ENCODE measurements at places on chromosomes 3 and 15.

- DNase-seq: no peak
Measured at GRCh38 chr15:88609344-88610090, 11.6 kb upstream of the AEN start.

DNA sequence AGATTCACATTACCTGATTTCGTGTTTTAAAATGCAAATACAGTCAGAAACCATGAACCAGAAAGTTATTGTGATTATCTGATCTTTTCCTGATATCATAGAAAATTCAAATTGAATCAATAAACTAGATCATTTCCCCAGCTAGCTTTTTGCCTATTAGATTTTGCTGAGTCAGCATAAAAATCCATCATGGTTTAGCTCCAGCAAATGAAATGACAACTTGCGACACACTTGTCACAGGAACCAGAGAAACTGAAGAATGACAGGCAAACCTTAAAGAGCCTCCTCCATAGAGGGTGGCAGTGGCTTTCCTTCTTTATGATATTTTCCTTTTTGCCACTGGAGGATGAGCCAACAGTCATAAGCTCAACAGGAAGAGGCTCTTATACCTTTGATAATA lies 30.6 kb upstream of the TMEM108 start:
- no peak for DNase-seq

GRCh38 chr15:69729167-69729748 lies 276.6 kb downstream of the RPLP1 start:
- DNase-seq: no peak

GRCh38 chr3:86845726-86846125 lies 145.2 kb downstream of the VGLL3 start:
- DNase-seq: no peak

DNA sequence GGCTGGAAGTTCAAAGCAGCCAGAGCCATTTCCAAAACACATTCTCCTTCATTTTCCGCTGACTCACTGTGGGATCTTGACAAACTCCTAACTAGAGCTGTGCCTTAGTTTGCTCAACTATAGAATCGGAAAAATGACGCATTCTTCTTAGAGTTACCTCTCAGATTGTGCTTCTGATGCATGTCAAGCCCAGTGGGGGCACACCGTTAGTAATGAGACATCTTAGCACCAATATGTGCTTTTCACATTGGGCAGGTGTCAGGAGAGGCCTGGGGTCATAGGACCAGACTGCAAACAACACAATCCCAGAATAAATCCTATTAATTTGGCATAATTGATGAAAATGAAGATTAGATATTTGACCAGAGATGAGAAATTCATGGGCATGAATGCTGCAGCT lies 71.3 kb upstream of the UBE3A start:
- no peak for DNase-seq

DNA sequence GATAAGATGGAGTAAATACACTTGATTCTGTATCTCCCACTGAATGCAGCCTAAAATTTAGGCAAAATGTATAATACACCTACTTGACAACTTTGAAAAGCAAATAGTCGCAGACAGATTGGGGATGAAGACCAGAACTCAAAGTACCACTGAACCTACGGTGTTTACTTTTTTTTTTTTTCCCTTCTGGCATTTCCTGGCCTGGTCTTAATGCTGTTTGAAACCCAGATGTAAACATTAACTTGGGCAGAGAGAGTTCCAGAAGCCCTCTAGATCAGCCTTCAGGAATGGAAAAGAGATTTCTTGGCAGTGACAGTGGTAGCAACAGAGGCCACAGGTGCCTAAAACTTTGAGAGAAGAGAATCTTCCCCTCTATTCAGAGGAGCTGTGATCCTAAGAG lies 27.8 kb downstream of the ALPK3 start:
- no peak for DNase-seq

GRCh38 chr3:190014940-190015339 lies 105.8 kb downstream of the P3H2 start:
- DNase-seq: no peak

GRCh38 chr3:181040030-181040429 lies 50.5 kb upstream of the DNAJC19 start:
- DNase-seq: no peak

DNA sequence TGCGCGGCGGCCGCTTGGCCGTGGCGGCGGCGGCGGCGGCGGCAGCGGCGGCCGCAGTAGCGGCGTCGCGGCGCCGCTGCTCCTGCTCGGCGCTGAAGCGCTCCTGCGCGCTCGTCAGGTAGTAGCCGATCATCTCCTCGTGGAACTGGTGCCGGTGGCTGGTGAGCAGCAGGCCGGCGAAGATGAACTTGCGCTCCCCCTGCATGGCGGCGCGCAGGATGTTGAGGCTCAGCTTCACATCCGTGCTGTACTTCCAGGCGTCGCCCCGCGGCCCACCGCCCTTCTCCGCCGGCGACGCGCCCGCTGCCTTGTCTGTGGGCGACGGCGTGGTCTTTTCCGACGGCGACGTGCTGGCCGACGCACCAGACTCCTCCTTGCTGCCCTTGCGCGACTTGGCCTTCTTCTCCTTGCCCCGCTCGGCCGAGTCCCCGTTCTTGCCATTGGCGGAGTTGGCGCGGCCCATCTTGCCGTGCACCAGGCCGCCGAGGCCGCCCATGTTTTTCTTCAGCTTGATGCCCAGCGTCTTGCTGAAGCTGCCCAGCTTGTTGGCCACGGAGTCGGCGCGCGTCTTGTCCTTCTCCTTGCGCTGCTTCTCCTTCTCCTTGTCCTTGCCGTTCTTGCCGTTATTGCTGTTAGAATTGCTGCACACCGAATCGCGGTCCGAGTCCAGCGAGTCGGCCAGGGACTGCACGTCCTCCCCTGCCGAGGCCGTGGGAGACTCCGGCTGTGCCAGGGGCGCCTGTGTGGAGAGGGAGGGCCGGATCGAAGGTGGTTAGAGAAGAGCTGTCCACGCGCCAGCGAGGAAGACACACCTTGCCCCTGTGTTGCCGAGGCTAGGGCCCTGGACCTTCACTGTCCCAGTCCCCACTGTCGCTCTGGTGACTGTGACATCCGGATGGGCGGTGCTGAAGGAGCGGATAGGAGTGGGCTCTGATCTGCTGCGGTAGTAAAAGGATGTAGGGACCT lies 157.6 kb downstream of the KLF13 start:
- DNase-seq: no peak

DNA sequence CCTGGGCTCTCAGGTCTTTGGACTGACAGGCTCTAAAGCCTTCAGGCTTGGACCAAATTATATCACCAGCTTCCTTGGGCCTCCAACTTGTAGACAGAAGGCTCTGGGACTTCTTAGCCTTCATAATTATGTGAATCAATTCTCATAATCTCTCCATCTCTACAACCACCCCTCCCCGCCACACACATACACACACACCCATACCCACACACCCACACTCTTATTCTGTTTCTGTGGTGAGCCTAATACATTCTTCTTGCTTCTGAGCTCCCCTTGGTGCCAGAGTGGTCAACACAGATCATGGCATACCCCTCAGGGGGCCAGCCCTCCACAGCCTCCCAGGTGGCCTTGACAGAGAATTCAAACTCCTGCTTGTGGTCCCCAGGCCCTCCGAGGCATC lies 5.6 kb upstream of the NUP210 start:
- DNase-seq: no peak

DNA sequence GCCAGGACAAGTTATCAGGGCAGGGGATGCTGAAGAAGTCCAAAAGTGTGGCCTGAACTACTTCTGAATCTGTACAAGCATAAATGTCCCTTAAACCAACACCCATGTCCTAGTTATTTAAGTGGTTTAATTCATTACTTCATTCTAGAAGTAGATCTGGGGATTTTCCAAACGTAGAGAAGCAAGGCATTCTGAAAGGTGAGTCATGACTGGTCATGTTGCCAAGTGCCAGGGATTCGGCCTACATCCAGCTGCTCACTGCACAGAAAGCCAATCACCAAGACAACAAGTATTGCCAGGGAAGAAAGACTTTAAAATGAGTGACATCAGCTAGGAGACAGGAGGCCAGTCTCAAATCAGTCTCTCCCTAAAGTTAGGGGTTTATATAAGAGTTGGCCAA lies 396.6 kb downstream of the GABRB3 start:
- DNase-seq: no peak

- DNase-seq: peak; percentile 31
Measured at GRCh38 chr3:124033360-124034015, 41.6 kb upstream of the ROPN1 start.

GRCh38 chr3:54593653-54594052 lies 334.2 kb downstream of the LRTM1 start:
- no peak for DNase-seq

GRCh38 chr15:36291501-36291900 lies 287.9 kb upstream of the CDIN1 start:
- DNase-seq: no peak

DNA sequence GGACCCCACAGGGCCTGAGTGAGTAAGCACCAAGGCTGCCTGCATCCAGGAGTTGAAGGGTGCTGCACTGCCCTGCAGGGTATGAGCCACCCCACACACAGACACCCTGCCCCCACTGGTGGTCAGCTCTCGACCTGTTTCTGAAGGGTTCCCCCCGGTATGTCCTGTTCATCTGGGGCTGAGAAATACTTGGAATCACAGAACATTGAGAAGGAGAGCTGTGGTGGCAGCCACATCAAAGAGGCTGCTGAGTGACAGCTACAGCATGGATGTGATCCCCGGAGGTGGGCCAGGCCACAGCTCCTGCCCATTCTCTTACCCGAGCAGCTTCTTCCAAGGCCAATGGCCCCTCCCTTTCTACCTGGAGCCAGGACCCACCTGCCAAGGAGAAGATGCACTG lies 66.4 kb upstream of the PLXNA1 start:
- DNase-seq: no peak

DNA sequence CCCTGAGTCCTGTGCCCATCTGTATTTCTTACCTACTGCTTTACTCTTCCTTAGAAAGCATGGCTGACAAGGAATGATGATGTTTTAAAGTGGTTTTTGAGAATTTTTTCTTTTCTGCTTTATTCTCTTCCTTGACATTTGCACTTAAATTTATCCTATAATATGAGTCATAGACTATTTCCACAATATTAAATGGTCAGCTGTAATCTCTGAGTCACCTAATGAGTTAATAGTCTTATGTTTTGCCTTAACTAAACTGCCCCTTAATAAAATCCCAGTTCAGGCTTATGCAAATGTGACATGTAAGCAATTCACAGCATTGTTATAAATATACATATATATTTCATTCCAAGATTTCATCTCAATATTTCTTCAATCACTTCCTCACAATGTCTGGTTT lies 23.8 kb downstream of the MEIS2 start:
- peak; percentile 33 for DNase-seq

DNA sequence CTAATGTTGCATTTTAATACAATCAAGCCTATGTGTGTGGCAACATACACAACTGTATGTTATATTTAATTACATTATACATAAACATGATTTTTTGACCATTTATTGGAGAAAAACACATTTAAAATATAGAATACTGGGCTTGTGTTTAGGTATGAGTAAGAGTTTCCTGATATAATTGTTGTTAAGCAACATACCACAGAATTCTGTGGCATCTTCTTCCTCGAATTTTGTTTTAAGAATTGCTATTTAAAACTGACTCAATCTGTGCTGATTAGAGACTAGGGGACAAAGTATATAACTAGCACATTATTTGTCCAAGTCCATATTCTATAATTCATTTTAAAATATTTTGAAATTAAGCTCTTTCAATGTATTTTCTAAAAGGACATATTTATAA lies 376.8 kb upstream of the THBS1 start:
- DNase-seq: peak; percentile 67

- DNase-seq: no peak
Measured at GRCh38 chr15:55518641-55519040, 10.6 kb upstream of the DNAAF4 start.

GRCh38 chr3:108835101-108835500 lies 12.5 kb downstream of the TRAT1 start:
- no peak for DNase-seq

GRCh38 chr3:74920721-74921350 lies 306.4 kb upstream of the CNTN3 start:
- DNase-seq: peak; percentile 84

DNA sequence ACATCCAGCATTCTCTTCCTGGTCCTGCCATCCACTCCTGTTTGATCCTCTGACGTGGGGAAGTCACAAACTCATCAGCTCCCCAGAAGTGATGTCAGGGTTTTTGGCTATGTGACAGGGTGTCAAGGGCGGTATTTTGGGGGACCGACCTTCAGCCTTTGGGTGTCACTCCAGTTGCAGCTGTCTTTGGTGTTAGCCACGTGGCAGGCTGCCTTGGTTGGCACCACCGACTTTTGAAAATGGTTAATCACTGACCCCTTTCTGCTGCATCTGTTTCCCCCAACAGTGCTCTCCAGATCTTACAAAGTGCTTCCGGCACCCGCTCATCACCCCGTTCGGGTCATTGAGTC lies 86.6 kb downstream of the TRAK1 start:
- no peak for DNase-seq

- DNase-seq: no peak
Measured at GRCh38 chr3:149188494-149188893, 33.1 kb downstream of the CP start.

DNA sequence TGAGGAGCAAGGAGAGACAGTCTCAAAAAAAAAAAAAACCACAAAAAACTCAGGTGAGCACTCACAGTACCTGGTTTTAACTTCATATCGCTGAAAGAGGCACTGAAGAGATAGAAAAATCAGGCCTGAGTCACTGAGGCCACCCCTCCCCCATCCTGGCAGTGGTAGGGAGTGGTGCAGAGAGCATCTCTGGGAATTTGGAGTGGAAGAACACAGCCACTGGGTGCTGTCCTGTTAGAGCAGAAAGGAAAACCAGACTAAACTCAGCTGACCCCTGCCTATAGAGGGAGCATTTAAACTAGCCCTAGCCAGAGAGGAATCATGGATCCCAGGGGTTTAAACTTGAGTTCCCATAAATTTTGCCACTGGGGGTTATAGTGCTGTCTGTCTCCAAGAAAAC lies 22.2 kb upstream of the DNAJC13 start:
- no peak for DNase-seq

- DNase-seq: no peak
Measured at GRCh38 chr3:150682279-150682678, 21.4 kb downstream of the ERICH6 start.

DNA sequence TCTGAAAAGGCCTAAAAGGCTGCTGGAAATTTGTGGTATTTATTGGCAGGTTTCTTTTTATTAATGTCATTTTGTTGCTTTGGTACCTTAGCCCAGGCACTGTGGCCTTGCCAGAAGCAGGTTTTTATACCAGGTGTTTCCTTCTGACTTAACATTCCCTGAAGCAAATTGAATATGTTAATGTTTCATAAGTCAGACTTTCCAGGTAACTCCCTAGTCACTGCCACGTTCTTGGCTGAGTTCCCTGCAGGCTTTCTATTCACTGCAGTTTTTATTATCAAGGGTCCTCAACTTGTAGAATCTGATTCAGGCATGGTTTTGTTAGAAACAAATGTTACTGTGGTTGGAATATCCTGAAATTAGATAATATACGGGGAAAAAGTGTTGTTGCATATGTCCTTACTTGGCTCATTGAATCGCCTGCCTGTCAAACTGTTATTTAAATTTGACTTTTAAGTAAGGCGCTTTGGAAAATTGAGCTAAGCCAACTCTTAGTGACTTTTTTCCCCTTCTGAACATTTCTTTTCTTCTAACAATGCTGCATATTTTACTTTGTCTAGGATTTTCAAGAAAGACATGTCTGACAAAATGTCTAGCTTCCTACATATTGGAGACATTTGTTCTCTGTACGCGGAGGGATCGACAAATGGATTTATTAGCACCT lies 22.9 kb downstream of the ITPR1 start:
- DNase-seq: no peak

- DNase-seq: no peak
Measured at GRCh38 chr3:194877291-194878119, 191.8 kb downstream of the FAM43A start.
